Cortex of kidney (tissue), 1 donor: ENCODE measurements at places on chromosomes 3 and 15.

GRCh38 chr3:129992781-129993180 lies 18.3 kb downstream of the TRH start:
- DNase-seq = no peak

DNA sequence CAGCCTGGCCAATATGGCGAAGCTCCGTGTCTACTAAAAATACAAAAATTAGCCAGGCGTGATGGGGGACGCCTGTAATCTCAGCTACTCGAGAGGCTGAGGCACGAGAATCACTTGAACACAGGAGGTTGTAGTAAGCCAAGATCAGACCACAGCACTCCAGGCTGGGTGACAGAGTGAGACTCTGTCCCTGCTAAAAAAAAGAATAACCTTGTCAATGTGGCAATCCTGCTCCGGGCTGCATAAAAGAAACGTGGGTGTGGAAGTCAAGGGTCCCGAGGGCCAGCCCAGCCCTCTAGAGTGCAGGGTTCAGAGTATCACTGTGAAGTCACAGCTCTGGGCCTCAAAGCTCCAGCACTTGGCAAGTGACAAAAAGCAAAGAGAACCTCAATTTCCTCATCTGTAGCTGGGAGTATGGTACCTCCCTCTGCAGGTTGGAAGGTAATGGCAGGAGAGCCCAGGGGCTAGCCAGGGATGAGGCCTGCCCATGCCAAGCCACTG lies 73.5 kb upstream of the IQSEC1 start:
- no peak for DNase-seq

DNA sequence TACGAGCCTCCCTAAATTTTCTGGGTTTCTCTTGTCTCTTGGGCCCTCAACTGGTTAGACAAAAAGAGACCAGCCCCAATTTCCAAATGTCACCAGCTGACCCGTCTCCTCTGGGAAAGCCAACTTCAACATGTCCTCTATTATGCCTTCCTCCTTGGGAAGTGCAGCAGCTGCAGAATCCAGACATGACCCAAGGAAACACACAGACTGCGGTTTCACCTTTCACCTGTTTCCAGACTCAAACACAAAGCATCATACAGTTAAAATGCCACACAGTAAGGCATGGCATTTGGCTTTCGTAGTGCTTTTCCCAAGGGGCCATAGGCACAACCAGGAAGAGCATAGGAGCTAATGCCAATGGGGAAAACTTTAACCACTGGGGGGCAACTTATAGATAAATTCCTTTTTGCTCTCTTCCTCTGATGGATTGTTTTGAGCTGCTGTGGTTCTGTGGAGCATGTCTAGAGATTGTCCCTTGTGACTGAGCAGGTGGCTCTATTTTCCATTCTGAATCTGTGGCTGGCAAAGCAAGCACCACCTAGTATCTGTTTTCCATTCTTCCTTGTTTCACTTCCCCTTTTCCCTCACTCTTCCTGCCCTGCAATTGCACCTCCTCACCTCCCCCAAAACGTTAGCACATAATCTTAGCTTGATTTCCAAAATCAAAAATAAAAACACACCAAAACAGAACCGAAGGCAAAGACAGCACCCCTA lies 49.3 kb downstream of the HHLA2 start:
- no peak for DNase-seq

- DNase-seq = no peak
These were observed 717.6 kb upstream of the GOLIM4 start for GRCh38 chr3:168813225-168813802.

DNA sequence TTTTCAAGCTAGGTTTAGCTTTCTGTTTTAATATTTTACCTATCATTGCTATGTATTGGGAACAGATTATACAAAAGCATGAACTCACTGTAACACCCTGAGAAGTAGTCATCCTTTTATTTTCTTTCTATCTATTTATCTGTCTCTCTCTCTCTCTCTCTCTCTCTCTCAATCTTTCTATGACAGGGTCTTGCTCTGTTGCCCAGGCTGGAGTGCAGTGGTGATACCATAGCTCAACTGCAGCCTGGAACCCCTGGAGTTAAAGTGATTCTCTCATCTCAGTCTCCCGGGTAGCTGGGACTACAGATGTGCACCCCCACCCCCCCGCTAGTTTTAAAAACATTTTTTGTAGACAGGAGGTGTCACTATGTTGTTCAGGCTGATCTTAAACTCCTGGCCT lies 28.9 kb downstream of the PRTG start:
- no peak for DNase-seq

GRCh38 chr3:44989636-44990373 lies 13.8 kb downstream of the EXOSC7 start:
- no peak for DNase-seq

GRCh38 chr3:5304789-5305683 lies 117.5 kb downstream of the EDEM1 start:
- DNase-seq = no peak

GRCh38 chr15:68208636-68209240 lies 3.6 kb upstream of the CALML4 start:
- no peak for DNase-seq

- DNase-seq = no peak
These were observed 436.2 kb upstream of the MDFIC2 start for GRCh38 chr3:70748593-70748992.

GRCh38 chr3:51568996-51569395 lies 30.5 kb downstream of the RAD54L2 start:
- DNase-seq = no peak

DNA sequence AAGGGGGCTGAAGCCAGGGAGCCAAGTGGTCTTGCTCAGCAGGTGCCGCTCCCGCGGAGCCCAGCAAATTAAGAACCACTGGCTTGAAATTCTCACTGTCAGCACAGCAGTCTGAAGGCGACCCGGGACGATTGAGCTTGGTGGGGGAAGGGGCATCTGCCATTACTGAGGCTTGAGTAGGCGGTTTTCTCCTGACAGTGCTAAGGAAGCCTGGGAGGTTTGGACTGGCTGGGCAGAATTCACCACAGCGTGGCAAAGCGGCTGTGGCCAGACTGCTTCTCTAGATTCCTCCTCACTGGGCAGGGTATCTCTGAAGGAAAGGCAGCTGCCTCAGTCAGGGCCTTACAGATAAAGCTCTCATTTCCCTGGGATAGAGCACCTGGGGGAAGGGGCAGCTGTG lies 57.0 kb upstream of the GPR149 start:
- DNase-seq = no peak

DNA sequence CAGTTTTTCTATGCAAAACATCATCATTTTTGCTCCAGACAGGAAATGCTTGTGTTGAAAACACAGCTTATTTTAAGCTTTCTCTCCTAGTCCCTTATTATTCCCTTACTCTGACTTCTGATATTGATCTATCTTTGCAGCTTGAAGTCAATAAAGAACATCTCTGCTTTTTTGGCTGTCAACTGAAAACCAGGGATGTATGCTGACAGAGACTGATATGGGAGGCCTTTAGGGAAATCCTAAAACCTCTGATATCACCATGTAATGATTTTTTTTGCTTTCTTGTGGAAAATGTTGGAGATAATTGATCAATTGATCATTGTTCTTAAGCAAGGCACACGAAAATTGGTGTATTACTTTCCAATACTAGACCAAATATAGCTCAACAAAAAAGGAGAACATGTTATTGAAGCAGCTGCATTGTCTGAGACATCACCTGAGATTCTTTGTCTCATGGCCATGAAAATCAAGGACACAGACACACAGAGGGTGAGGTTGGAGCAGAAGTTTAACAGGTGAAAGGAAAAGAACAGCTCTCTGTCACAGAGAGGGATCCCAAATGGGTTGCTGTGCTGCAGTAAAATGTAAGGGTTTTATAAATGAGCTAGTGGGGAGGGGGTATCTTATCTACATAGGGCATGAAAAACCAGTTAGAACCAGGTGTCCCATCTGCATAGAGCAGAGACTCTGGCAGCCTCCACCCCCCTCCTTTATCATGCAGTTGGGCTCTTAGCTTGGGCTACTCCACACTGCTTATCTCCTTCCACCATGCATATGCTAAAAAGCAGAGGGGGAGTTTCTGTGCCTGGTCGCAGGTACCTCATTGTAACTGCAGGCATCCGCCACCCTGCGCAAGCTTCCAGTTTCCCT lies 17.0 kb upstream of the SENP7 start:
- DNase-seq = no peak

DNA sequence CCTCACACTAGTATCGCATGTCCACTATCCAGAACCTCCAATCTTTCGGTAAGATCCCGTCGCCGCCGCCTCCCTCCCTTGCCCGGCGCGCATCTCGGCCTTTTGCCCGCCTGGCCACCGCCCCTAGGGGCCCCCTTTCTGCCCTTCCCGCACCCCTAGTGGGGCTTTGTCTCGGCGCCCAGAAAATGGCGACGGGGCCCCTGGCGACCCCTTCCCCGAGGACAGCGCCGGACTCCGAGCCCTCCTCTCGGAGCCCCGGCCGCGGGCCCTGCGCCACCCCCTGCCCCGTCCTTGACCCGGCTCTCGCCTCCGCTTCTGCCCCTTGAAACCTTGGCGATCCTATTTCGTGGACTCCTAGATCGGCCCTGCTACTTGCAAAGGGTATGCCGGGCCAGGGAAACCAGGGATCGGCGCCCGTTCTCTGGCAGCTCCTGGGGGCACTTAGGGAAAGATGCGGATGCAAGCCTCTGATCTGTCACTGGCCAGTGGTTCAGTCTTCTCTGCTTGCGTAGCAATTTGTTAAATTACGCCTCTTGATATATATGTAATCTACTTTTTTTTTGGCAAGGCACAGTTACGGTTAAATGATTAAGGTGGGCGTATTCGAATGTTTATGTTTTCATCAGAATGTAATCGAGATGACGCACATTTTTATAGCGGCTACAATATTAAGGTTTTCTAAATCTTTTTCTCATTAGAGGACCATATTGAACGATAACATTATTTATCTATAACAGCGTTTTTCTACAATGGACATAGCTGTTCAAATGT lies 603 bp downstream of the EIF1B start:
- no peak for DNase-seq

- DNase-seq = no peak
These were observed 6.4 kb downstream of the ATP8B4 start for GRCh38 chr15:50112488-50113186.
